ENCODE measurements at places on chromosomes 12 and 14. TPM values are rescaled to one million over a fixed set of nuclear protein-coding genes. Genes with fewer than 3 reads are reported as not detected.

GRCh38 chr12:13079440-13079906 lies 24.0 kb downstream of the GSG1 start:
- peak; percentile 33 for DNase-seq

DNA sequence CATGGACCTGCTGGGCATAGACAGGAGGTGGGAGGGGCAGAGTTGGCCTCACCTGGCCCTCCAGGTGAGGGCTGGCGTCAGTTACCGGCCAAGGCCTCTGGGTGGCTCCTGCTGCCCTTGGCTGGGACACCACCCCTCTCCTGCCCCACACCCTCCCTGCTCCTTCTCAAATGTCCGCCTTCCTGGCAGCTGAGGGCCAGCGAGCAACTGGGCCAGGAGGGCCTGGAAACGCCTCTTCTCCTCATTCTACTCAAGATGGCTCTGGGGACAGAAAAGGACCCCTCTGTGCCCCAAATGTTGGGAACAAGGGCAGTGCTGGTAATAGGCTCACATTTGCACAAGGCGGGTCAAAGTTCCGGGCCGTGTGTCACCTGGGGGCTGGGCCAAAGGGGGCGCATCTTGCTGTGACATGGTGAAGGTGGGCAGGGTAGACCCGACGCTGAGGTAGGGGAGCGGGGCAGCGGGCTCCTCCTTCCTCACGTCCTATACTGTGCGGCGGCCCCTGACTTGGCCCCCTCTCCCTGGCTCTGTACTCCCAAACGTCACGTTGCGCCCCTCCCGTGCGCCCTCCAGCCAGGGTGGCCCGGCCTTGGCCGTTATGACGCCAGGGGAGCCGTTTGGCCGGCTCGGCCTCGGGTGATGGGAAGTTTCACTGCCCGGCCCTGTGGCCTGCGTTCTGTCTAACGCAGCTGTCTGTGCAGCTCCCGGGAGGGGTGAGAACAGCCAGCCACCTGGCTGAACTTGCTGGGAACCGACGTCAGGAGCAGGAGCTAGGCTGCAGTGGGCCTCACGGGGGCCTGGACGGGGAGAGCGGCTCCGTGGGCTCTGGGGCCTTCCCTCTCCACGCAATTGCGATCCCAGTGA lies 18.0 kb upstream of the DLK1 start:
- peak; percentile 56 for DNase-seq

DNA sequence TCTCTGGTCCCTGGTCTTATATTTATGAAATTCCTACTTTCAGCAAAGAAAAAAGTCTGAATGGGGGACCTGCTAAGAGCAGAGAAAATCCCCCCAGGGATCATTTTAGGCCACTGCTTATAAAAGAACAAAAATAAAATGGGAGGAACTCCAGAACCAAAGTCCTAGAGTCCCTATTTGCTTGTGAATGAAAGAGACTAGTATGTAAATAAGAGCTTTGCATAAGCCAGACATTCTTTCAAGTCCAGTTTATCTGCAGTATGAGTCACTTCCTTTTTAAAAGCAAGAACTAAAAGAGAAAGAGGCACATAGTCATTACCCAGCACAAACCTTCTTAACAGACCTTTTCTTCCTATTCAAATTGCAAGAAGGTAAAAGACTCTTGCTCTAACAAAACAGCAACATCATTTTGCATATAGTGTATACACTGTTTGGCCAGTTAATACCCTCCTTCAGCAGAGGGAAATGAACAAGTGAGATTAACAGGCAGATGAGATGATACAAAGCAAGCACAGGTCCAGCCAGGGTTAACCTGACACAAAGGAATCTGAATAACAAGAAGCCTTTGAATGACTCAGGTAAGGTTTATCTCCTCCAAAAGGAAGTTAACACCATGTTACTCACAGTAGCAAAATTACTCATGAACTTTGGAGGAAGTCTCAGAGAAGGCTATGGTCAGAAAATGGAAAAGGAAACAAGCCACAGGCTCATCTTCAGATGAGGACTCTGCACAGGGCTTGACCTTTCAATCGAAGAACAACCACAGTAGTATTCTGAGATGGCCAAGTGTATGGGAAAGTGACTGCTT lies 87.3 kb downstream of the PHLDA1 start:
- peak; percentile 43 for DNase-seq

DNA sequence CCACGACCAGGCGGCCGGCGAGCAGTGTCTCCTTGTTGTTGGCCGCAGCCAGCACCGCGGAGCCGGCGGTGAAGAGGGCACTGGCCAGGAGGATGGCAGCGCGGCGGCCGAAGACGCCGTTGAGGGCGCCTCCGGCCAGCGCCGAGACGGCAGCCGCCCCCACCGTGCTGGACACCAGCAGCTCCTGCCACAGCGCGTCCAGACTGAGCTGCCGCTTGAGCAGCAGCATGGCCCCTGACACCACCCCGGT lies 691 bp downstream of the SLC2A13 start:
- DNase-seq, result no peak

DNA sequence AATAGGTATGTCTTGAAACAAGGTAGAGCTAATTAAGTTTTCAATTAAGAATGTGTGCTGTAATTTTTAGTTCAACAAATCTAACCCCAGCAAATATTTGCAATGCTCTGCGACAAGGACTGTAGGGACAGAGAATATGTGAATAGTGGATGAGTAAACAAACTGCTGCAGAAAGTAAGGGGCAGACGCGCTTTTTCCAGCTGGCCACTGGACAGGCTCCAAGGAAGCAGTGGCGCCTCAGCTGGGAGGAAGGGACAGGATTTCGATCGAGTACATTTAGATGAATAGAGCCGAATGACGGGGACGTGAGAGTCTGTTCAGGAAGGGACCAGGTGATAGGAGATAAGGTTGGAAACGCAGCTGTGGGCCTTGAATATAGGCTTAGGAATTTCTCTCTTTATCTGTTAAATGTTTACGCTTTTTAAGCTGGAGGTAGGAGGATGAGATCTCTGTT lies 69.3 kb downstream of the ELK3 start:
- no peak for DNase-seq

DNA sequence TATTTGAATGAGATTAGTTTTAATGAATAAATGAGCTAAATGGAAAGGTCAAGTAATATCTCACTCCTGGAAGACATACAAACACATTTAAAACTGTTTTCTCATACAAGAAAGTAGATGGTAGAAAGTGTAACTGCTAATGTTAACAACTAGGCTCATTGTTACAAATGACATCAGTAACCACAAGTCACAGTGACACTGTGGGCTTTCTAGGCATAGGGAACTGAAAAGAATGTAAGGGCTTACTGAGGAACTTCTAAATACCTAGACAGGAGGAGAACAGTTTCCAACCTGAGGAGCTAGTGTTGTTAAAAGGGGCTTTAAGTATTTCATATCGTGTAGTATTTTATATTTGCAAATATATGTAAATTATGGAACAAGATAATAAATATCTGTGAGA lies 17.5 kb upstream of the ERGIC2 start:
- no peak for DNase-seq

DNA sequence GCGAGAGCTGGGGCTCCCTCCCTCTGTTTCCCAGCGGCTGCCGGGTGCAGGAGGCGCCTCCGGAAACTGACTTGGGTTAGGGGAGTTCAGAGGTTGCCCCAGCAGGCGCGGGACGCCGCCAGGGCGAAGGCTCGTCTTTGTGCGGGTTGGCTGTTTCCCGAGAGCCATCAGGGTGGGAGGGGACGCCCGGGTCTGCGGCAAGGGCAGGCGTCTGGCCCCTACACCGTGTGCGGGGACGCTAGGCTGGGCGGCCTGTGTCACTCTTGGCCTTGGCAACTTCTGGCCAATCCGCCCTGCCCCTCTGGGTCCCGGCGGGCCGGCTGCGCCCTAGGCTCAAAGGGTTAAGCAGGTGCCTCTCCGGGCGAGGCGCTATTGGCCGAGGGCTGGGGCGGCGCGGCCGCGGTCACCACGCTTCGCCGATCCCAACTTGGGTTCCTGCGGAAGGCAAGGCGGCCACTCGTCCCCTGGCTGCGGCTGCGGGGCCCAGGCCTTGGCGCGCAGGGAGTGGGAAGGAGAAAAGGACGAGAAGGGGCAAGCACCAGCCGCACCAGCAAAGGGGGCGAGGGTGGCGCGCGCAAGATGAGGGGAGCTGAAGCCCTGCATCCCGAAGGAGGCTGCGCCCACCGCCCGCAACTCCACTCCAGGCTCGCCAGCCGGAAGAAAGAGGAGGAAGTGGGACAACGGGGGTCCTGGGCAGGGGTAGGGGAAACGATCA lies 5.6 kb upstream of the NPAS3 start:
- no peak for DNase-seq

DNA sequence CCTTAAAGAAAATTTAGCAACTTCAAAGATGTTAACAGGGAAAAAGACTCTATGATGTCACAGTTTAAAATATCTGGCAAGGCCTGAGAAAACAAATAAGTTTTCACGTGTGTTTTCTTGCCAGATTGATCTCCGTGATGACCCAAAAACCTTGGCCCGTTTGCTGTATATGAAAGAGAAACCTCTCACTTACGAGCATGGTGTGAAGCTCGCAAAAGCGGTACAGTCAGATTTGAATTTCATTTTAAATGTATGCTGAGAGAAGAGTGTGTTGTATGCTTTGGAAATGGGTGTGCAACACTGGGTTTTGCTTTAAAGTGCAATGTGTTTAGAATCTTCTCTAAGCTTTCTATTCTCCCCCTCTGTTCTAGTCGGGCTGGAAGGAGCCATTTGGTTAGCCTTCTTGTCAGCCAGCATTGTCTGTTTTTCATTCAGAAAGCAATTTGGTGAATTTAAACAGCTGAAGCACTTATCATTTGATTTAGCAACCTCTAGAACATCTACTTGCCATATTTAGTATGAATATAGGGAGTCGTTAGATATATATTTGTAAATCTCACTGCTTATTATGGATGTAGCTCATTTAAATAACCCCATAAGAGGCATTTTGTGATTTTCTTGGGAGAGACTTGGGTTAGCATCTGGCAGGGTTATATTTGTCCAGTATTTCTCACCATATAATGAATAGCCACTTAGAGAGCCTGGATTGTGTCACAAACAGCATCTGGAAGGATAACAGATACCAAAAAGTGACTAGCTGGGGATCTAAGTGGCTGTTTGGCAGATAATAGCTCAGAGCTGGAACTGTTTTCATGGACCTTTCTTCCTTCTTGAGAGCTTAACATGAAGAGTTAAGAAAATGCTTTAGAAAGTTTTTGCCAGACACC lies 35.5 kb downstream of the GPHB5 start:
- DNase-seq, result no peak

- no peak for DNase-seq
These were observed 9.7 kb upstream of the ANKLE2 start for GRCh38 chr12:132771126-132771838.

DNA sequence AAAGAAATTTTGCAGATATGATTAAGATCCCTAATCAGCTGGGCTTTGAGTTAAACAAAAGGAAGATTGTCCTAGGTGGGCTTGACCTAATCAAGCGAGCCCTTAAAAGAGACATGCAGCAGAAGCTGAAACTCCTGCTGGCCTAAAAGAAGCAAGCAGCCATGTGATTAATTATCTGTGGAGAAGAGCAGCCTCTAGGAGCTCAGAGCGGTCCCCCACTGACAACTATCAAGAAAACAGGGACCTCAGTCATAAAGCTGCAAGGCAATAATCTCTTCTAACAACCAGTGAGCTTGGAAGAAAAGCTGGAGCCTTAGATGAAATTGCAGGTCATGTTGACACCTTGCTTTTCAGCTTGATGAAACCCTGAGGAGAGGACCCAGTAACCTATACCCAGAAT lies 288.9 kb upstream of the CLEC14A start:
- no peak for DNase-seq

The C12orf56 gene
- not detected for total RNA-seq

The LRRIQ1 gene
- total RNA-seq, result 4.2 TPM
